Tongue (tissue), 3 donors: ENCODE measurements at places on chromosomes 6 and 20. TPM values are rescaled to one million over a fixed set of nuclear protein-coding genes. Genes with fewer than 3 reads are reported as not detected.

The ANGPT4 gene
- not detected for total RNA-seq

DNA sequence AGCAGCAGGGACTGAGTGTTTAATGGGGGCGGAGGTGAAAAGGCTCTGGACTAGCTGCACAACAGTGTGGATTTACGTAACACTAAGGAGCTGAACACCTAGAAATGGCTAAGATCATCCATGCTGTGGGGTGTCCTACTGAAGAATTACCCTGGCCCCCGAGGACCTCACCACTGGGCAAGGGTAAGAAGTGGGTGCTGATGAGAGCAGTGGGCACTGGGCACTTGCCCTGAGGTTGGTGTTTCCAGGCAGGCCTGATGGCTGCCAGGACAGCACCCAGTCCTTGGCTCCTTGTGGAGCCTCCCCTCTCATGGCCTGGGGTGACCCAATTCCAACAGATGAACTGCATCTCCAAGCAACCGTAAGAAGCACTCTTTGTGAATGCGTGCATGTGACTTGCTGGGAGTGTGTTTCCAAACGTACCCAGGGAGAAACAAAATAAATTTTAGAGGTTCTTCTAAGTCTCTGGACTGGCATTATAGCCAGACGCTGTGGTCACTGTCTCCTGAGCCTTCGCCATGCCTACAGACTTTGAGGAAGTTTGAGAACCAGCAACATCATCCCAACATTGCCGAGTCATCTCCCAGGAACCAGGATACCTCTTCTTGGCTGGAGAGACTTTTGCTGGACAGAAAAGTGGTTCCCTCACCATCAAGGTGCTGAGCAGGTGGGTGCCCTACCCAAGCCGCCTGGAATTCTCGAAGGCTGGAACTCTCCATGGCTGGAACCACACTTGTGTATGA, 245.9 kb downstream of the ERMARD start:
- no peak for DNase-seq

DNA sequence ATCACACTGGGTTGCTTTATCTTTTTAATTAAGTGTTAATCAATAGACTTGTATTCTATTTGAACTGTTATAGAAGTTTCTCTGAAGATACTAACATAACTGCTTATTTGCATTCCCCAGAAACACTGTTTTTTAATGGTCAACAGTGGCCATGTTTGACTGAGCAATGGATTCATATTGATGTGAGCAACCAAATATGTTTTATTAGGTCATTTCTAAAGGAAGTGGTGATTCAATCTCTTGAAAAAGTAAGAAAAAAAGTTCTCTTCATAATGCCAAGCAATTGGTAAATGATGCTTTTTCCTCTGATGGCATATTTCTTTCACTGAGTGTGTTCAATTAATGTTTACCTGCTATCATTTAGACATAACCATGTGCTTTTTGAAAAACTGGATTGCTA, 593.0 kb upstream of the CITED2 start:
- no peak for DNase-seq

DNA sequence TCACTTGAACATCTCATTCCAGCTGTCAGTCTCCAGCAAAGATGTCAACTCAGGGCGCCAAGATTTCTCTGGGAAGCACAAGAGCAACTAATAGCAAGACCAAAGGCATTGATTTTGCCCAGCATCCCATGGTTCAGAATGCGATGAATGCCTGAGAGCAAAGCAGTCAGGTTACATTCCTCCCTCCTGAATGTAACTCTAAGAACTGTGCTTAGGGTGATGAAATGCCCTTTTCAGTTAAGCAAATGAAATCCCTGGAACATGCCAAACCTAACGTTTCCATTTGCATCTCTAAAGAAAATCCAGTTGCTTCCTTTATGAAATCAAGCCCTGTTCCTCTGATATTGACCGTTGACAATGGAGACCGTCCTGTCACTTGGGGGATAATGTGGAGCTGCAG, 224.0 kb upstream of the PLN start:
- DNase-seq: no peak

DNA sequence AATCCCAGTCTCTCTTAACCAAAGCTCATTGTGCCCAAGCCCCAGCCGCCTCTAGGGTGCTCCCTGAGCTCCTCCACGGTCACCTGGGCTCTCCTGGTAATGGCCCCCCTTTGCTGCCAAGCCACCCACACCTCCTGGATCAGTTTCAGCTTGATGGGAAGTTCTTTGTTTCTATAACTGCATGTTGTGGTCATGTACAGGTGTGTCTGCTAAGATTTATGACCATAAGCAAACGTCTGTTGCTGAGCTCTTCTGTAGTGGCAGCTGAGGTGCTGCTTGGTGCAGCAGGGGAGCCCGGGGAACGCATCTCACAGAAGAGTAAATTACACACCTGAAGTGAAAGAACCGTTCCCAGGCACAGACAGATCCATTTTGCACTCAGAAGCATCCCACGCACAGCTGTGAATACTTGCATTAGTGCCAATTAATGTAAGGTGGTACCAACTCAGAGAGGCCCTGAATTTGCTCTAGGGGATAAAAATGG, 194.6 kb upstream of the ARID1B start:
- no peak for DNase-seq

- DNase-seq: no peak
These were observed 907.3 kb upstream of the CITED2 start for GRCh38 chr6:140281767-140282166.
